ENCODE measurements at places on chromosomes 3 and 15.
A peak's percentile ranks its signal among the peaks of the same experiment; 100 is the strongest.

GRCh38 chr3:64667887-64668581, 19.8 kb downstream of the ADAMTS9 start:
- DNase-seq = no peak

DNA sequence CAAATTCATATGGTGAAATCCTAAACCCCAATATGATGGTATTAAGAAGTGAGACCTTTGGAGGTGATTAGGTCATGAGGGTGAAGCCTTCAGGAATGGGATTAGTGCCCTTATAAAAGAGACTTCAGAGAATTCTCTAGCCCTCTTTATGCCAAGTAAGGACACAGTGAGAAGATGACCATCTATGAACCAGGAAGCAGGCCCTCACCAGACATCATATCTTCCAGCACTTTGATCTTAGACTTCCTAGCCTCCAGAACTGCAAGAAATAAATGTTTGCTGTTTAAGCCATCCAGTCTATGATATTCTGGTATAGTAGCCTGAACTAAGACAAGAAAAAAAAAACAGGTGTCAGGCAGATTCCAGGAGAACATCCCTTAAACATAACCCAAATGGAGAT, 45.9 kb upstream of the AP4E1 start:
- DNase-seq = no peak

DNA sequence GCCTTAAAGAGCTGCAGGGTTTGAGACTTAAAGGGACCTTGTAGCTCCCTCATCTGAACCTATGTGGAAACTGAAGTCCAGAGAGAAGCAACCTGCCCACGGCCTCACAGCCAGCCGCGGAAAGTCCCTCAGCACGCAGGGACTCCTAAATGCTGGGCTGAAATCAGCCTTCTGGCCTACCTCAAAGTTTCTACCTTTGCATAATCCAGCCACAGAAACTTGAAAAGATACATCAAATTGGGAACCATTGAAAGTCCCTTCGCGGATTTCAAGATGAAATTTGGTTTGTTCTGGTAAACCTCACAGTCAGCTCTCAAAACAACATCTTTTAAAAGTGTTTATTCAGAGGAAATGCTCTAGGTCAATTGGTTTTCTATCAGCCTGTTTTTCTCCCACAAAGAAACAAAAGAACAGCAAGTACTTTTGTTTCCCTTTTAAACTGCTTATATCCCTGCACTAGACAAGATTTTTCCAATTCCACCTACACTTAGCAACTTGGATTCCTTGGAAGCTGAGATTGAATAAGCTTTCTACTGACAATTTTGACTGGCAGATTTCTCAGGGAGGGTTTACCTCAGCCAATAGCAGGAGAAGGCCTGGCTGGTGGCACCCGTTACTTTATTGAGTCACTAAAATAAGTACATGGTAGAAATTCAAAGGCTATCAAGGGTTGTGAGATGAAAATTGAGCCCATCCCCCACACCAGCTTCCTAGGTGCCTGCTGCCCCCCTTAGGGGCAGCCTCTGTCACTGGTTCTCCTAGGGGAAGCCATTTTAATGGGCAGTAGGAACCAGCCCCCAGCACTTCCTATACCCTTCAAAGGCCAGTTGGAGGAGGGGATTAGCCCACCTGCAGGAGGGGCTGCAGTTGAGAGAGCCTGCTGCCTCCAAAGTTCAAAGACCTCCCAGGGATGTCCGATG, 171.2 kb downstream of the ADAMTS17 start:
- DNase-seq = no peak

GRCh38 chr15:37106490-37107001, 6.2 kb upstream of the MEIS2 start:
- peak; percentile 91 for DNase-seq

DNA sequence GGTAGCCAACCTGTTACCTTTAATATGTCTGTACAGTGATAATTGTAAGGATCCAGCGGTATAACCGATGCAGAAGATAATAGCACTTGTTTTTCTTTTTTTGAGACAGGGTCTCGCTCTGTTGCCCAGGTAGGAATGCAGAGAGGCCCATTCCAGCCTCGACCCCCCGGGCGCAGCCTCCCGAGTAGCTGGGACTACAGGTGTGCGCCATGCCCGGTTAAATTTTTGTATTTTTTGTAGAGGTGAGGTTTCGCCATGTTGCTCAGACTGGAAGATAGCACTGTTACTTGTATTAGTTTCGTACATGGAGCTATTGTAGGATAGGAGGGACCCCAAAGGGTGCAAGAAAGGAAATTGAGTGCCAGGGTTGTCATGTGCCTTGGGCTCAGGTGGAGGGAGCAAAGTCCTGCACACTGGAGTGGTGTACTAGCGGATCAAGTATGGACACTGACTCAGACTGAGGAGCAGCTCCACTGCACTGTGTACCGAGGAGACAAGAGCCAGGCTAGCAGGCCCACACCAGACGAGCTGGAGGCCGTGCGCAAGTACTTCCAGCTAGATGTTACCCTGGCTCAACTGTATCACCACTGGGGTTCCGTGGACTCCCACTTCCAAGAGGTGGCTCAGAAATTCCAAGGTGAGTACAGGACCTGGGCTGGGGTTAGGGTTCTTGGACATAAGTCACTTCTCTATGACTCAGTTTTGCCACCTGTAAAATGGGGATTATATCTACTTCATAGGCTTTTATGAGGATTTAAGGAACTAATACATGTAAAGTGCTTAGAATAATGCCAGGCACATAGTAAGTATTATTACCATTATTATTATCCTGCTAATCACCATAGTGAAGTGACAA, 1.0 kb downstream of the OGG1 start:
- no peak for DNase-seq

DNA sequence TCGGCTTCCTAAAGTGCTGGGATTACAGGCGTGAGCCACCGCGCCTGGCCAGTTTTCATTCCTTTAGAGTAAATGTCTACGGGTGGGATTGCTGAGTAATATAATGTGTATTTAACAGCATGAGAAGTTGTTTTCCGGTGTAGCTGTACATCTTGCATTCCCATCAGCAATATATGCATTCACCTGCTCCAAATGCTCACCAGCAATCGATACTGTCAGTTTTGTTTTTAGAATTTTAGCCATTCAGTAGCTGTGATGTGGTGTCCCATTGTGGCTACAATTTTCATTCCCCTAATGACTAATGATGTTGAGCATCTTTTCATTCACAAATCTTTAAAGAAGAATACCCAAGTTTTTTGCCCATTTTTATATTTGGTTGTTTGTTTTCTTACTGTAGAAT, 134.8 kb upstream of the RGMA start:
- DNase-seq = no peak

DNA sequence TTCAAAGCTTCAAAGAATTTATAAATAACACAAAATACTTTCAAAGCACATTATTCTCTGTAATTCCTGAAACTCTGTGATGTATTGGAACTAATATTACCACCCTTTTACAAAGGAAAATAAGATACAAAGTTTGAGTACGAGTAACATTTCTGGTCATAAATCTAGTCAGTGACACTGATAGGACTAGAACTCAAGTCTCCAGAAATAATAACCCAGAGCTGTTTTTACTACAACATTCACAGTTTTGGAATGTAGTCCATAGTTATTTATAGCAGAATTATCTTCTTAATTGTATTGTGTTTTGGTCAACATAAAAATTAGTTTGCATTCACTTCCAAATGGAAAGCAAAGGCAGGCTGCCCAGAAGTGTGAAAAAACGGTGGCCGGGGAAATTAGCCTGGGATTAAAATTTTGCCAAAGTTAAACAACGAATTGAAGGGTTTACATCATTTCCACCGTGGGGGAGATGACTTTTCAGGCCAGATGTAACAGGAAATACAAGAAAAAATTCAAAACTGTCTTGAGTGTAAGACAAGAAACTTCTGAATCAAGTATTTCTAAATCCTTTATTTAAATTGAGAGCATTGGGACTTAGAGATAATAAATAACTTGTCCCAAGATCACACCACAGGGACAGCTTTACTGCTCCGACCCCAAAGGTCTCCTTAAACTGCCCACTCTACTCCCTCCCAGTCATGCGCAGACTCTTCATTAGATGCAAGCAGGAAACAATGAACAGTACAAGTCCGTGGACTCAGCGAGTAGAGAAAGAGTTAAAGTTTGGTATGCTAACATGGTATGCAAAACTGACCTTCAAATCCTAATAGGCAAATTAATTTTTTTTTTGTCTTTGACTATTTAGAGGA, 74.3 kb upstream of the VGLL4 start:
- no peak for DNase-seq

- no peak for DNase-seq
Measured at GRCh38 chr3:142319094-142319493, 93.7 kb upstream of the GK5 start.

DNA sequence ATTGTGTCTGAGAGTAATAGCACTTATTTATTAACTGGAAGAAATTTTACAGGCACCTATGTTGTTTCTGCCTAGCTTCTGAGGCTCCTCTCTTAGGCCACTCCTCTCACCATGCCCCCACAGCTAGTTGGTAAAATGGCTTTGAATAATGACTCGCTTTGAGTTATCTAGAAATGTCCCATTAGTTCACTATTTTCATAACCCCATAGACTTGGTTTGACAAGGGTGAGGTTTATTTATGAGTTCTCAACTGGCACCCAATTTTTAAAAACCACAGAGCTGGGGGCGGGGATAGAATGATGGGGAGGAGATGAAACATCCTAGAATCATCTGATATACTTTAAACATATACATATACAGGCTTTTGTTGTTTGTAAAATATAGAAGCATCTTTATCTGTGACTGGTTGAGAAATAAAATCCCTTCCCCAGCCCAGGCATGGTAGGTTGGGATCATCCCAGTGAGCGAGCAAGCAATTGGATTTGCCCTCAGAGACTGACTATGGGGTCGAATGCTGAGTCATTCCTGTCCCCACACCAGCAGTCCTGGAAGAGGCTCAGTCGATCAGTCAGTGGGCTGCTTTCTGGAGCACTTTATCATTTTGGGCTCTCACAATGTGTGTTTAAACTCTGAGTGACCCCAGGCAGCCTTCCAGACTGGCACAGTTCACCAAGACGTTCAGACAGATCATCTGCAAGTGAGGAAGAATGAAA, 60.2 kb upstream of the TSEN2 start:
- DNase-seq = no peak

- no peak for DNase-seq
Measured at GRCh38 chr3:47482366-47482765, 6.6 kb upstream of the SCAP start.

GRCh38 chr15:74268020-74268419, 31.9 kb downstream of the CCDC33 start:
- no peak for DNase-seq

DNA sequence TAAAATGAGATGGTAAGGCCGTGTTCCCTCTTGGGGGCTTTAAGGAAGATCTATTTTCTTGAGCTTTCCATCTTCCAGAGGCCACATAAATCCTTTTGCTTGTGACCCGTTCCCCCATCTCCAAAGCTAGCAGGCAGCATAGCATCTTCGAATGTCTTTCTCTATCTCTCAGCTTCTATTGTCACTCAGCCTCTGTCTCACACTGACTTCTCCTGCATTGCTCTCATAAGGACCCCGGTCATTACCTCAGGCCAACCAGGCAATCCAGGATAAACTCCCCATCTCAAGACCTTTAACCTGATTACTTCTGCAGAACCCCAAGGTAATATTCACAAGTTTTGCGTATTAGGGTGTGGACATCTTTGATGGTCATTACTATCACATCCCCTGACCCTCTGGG, 250.3 kb upstream of the SOX2 start:
- no peak for DNase-seq

GRCh38 chr3:121436641-121437040, 109.1 kb downstream of the POLQ start:
- peak; percentile 15 for DNase-seq

- DNase-seq = peak; percentile 6
Measured at GRCh38 chr3:28347374-28348264, 902 bp upstream of the ZCWPW2 start.

GRCh38 chr15:89805241-89806209, 9.1 kb downstream of the ANPEP start:
- DNase-seq = no peak

DNA sequence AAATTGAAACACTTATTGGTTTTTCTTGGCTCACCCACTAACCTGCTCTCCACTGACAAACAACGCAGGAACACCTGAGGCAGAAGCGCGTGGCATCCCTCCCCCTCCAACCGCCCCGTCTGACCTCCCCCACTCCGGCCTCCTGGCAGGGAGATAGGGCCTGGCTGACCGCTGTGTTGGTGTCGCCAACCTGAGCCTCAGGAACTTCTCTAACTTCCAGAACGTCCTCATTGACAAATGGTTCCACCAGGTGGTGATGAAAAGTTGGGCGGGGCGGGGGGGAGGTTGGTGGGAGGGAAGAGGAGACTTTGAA, 22.8 kb downstream of the IL17RD start:
- DNase-seq = no peak

DNA sequence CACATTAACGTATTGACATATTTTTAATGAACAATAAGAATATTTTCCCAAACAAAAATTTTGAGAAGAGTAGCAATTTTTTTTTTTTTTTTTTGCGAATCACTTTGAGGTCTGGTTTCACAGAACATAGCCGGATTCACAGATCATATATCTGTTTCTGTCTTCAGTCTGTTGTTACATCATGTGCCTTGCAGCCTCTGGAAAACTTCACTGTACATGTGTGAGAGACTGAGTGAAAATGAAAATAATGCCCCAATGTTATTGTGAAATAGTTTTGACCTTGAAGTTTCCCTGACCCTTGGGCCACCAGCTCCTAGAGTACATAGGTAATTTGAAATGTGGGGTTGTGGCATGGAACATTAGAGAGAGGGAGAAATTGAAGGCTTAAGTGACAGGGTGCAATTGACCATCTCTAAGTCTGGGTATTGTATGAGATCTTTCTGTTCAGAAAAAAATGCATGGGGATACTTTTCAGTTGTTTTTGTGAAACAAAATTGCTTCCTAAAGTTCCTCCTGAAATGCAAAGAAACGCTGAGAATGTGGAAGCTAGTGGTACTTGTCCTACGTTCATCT, 14.0 kb downstream of the ITPR1 start:
- no peak for DNase-seq

- DNase-seq = no peak
Measured at GRCh38 chr15:72237029-72237852, 6.3 kb upstream of the PKM start.

GRCh38 chr15:58459045-58459444, 27.3 kb downstream of the LIPC start:
- DNase-seq = no peak

- DNase-seq = peak; percentile 48
Measured at GRCh38 chr15:96746665-96747064, 416.2 kb downstream of the NR2F2 start.

- no peak for DNase-seq
Measured at GRCh38 chr15:84947947-84948830, 33.5 kb upstream of the PDE8A start.

GRCh38 chr3:32816439-32817256, 1.1 kb upstream of the TRIM71 start:
- peak; percentile 84 for DNase-seq

Measured in brain (organoid and tissue), 16 donors.